Skeletal muscle cell (primary cell): ENCODE measurements at places on chromosomes 2 and 18.

DNA sequence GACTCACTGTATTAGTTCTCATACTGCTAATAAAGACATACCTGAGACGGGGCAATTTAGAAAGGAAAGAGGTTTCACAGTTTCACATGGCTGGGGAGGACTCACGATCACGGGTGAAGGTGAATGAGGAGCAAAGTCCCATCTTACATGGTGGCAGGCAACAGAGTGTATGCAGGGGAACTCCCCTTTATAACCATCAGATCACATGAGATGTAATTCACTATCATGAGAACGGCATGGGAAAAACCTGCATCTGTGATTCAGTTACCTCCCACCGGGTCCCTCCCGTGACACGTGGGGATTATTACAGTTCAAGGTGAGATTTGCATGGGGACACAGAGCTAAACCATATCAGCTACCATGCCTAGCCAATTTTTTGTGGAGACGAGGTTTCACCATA is 168.2 kb downstream of the NEDD4L start:
- no peak for DNase-seq

GRCh38 chr2:198852248-198852647 is 605.5 kb downstream of the SATB2 start:
- DNase-seq = no peak

DNA sequence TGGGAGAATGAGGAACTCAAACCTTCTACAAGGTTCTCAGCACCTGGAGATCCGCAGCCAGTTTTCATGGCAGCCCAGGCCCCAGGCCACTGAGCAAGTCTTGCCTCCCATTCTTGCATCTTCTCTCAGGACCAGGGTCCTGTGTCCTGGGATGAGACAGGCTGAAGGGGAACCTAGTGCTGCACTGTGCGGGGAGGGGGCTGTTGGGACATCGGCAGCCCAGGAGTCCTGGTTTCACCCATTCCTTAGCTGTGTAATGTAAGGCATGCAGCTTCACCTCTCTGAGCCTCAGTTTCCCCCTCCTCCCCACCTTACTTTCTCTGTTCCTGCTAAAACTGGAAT is 43.9 kb downstream of the TNS1 start:
- DNase-seq = no peak

GRCh38 chr2:82528288-82528687 is 1930.8 kb downstream of the SUCLG1 start:
- DNase-seq = no peak

DNA sequence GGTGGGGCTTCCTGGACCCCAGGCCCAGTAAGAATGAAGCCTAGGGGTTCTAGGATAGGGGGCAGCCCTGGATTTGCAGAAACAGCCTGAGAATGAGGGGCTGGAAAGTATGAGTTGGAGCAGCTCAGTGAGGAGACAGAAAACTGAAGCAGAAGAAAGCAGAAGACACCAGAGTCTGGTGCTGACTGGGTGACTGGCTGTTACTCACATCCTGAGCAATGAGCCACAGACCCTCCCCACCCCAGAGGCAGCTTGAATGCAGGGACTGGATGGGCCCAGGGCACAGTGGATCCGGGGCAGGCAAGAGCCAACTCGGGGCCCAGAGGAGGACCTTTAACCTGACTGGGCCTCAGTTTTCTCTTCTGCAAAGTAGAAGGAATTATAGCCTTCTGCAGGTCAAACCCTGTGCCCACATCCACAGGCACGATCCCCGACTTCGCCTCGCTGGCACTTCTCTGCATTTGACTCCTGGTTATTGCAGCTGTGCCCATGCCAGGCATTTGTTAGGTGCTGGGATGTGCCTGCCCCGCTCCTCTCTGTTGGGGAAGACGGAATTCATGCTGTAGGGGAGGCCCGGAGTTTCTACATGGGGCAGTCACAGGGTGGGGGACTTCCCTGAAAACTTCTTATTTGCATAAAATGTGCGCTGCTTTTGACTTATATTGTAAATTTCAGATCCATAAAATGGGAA is 8.5 kb downstream of the STEAP3 start:
- no peak for DNase-seq

DNA sequence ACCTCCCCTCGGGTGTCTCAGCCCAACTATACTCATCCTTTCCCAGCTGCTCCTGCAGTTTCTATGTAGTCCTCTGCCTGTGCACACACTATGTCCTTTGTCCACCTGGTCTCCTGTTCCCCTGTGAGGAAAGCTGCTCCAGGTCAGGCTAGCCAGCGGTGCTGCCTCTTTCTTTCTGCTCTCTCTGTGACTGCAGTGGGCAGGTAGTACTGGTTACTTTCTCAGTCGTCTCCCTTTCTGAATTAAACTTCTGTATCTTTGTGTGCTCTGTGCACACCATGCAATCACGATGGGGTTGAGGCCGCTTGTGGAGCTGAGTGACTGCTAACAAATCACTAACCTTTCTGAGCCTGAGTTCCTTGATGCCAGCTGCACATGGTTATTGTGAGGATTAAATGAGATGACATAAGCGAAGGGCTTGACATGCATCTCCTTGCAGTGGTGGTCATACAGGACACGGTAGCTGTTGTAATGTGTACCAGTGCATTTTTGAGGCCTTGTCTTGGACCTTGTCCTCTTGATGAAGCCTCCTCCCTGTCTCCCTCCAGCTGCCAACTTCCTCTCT is 3.5 kb downstream of the FARP2 start:
- DNase-seq = no peak

GRCh38 chr18:58045242-58046092 is 1.4 kb downstream of the NEDD4L start:
- no peak for DNase-seq

- DNase-seq = no peak
Observed at GRCh38 chr18:77138270-77138669, 5.7 kb upstream of the MBP start.

- DNase-seq = no peak
Observed at GRCh38 chr2:45289997-45290709, 280.9 kb upstream of the SIX2 start.
